ENCODE measurements at places on chromosomes 4 and X.

GRCh38 chrX:133302775-133303445 is 84.8 kb upstream of the TFDP3 start:
- DNase-seq = no peak

- no peak for DNase-seq
These were observed 122.9 kb downstream of the PPA2 start for GRCh38 chr4:105350859-105351490.

GRCh38 chr4:54390670-54391069 is 161.6 kb downstream of the PDGFRA start:
- no peak for DNase-seq

GRCh38 chr4:102388611-102389010 is 43.3 kb upstream of the SLC39A8 start:
- DNase-seq = no peak

DNA sequence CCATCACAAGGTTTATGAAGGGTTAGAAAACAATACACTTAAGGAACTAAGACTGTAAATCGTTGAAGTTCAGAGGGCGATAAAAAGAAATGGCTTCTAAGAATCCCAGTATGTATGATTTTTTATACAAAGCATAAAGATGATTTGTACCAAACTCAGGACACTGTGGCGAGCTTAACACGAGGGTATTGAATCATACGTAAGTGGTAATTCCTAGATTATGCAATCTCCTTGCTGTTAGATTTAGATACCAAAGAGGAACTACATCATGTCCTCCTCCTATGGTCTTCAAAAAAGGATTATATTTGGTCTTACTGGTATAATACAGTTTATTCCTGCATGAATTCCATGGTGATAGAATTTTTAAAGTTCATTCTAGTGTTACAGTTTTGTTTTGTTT is 23.9 kb downstream of the NFKB1 start:
- no peak for DNase-seq

DNA sequence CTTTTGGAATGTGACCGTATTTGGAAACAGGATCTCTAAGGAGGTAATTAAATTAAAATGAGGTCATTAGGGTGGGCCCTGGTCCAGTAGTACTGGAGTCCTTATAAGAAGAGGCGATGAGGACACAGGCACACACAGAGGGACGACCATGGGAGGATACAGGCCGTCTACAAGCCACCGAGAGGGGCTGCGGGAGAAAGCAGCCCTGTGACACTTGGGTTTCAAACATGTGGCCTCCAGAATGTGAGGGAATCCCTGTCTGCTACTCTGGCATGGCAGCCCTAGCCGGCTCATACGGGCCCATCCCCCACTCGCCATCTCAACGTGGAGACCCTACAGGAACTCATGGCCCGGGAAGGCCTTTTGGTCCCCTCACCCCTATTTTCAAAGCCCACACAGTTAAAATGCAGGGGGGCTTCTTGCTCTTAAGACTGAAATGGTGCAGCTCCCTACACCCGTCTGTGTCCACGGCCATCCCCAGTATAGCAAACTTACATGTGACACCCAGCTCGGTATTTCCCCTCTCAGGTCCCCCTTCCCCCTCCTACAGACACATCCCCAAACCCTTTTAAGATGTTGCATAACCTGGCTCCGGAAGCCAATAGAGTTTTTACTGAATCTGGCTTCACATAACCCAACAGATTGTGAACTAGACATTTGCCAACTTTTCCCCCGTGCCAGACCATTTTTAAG is 124.1 kb upstream of the TBL1X start:
- no peak for DNase-seq

Data from upper lobe of left lung (tissue), 6 donors.